NCI-H2107 (cell line): ENCODE measurements at places on chromosomes 16 and 17.

DNA sequence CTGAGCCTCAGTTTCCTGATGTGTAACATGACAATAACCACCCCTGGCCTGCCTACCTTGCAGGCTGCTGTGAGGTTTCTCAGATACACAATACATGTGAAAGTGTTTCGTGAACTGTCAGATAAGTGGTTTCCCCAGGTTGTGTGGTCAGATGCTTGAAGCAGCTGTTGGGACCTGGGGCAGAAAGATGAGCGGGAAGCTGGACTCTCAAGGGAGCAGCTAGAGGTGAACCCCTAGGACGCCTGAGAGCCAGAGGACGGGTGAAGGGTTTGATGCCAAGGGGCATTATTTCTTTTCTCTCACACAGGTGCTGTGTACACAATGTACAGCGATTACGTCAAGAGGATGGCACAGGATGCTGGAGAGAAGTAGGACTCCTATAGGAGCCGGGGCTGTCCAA, 2.3 kb downstream of the HIGD1B start:
- DNase-seq = no peak

DNA sequence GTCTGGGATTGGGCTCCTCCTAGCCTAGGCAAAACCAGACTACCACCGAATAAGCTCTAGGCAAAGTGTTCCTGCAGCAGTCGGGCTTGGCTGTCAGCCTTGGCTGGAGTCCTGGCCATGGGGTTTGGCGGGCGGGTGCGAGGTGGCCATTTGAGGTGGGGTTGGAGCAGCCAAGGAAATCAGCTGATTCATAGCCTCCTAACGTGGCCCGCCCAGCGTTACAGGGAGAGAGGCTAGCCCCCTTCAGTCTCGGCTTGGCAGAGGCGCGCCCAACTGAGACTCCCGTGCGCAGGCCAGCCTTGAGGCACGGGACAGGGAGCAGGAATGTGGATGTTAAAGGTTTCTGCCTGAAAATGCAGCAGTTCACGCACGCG, 1.9 kb downstream of the PMP22 start:
- no peak for DNase-seq

GRCh38 chr17:64063088-64063487, 42.7 kb upstream of the ICAM2 start:
- DNase-seq = no peak

GRCh38 chr17:76083536-76084182, 4.7 kb downstream of the ZACN start:
- no peak for DNase-seq

DNA sequence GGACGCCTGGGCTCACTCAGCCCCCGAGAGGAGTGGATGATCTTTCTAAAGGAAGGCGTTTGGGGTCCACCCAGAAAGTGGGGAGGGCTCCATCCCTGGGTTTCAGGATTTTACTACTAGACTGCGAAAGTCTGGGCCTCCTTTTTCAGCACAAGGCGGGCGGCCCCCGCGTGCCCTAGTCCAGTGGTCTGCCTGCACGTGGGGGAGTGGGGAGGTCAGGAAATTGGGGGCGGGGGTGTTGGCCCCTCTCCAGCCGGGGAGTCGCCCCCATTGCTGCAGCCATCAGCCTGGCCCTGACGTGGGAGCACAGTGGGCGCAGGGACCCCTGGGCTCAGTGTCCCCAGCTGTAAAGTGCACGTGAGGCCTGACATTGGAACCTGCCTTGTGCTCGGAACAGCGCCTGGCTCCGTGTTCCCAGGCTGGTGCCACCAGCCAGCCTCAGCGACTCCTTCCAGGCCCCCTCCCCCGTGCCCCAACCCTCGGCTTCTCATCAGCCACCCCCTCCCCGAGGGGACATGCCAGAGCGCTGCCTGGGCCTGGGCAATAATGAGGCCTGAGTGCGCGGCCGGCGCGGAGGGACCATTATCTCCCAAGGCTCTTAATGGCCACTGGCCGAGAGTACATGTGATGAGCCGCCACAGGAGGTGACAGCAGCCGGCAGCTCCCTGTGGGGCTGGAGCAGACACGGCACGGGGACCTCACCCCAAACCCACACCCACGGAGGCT, 2.4 kb upstream of the C1QTNF8 start:
- no peak for DNase-seq

- no peak for DNase-seq
Measured at GRCh38 chr16:64964126-64964540, 157.7 kb downstream of the CDH11 start.

GRCh38 chr16:85851034-85851785, 47.8 kb upstream of the IRF8 start:
- no peak for DNase-seq

DNA sequence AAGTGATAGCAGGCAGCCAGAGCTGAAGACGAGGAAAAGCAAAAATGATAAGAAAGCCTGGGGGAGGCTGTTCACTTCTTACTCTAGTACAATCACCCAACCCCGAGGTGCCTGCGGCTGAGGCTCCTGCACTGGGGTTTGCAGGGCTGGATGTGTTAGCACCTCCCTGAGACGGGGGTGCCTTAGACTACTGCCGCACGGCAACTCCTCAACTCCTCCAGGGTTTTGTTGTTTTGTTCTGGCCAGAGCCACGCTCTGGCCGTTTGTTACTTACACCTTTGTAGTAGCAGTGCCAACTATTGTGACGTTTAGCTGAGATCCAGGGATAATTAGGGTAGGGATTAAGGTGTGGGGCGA, 51.5 kb downstream of the LDHD start:
- DNase-seq = no peak

DNA sequence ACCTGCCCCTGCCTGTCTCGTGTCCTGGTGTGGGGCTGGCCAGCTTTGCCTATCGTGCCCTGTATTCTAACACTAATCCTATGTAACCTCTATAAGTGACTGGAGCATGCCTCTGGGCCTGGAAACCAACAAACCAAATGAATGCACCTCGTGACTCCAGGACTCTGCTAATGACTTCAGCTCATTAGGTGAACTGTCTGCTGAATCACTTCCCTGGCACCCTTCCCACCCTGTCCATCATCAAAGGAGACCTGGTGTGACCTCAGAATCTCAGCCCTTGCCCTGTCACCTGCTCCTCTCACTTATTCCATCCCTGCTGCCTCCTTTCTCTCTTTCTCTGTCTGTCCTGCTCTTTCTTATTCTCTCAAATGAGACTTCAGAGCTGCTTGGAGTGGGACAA, 322.4 kb downstream of the CBLN1 start:
- DNase-seq = no peak

GRCh38 chr17:21190078-21190477, 23.9 kb downstream of the TMEM11 start:
- DNase-seq = no peak

GRCh38 chr17:81438688-81439087, 43.4 kb downstream of the BAHCC1 start:
- no peak for DNase-seq

GRCh38 chr17:80416260-80416939, 1.4 kb downstream of the ENDOV start:
- DNase-seq = no peak

- DNase-seq = no peak
Measured at GRCh38 chr16:14263011-14263410, 191.9 kb downstream of the MRTFB start.

GRCh38 chr16:85042606-85043005, 15.0 kb downstream of the KIAA0513 start:
- no peak for DNase-seq

- DNase-seq = no peak
Measured at GRCh38 chr17:8126491-8127066, 2.7 kb upstream of the HES7 start.
